ENCODE measurements at places on chromosomes 13 and 19. TPM values are rescaled to one million over a fixed set of nuclear protein-coding genes. Genes with fewer than 3 reads are reported as not detected.
A peak's percentile ranks its signal among the peaks of the same experiment; 100 is the strongest.

GRCh38 chr19:10395436-10395835 lies 7.9 kb downstream of the CDC37 start:
- peaks cover 6% of the 10 kb centered on the region for H3K4me1 ChIP-seq
- H3K27ac ChIP-seq: no peak overlapping the region
- H3K27me3 ChIP-seq: no peaks in the 10 kb centered on the region
- H3K4me3 ChIP-seq: no peak overlapping the region
- DNase-seq: no peak

DNA sequence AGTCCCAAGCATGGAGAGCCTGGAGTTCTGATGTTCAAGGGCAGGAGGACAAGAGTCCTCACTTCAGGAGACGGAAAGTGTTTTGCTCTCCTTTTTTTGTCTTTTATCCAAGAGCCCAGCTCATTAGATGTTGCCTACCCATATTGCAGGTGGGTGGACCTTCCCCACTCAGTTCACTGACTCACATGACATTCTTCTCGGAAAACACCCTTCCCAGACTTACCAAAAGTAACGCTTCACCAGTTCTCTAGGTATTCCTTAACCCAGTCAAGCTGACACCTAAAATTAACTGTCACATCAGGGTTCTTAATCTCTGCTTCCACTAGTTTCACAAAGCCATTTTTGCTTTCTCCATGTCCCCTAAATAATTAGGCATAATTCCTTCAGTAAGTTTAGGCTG lies 2215.4 kb upstream of the PCDH20 start:
- H3K27ac ChIP-seq: no peak overlapping the region
- no peak for DNase-seq
- no peak overlapping the region for H3K4me3 ChIP-seq

DNA sequence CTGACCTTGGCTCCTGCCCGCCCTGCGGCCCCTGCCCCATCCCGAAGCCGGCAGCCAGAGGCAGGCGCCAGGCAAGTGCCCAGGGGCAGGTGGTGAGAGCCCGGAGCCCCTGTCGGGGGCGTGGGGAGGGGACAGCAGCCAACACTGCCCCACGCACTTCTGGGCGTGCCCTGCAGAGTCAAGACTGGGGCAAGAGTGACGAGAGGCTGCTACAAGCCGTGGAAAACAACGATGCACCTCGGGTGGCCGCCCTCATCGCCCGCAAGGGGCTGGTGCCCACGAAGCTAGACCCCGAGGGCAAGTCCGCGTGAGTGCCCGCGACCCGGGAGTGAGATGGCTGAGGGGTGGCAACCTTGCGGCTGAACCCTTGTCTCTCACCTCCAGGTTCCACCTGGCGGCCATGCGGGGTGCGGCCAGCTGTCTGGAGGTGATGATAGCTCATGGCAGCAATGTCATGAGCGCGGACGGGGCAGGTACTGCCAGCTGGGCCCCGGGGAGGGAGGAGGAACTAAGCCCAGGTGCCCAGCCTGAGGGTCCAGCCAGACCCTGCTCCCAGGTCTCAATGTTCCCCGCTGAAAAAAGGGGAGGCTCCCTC lies 17.3 kb downstream of the ANKRD24 start:
- no peaks in the 10 kb centered on the region for H3K36me3 ChIP-seq
- no peak overlapping the region for H3K27ac ChIP-seq
- peaks cover 5% of the 10 kb centered on the region for H3K4me1 ChIP-seq
- no peaks in the 10 kb centered on the region for H3K27me3 ChIP-seq

ZNF155 gene
- total RNA-seq: 0.99 TPM

GRCh38 chr13:39612023-39612637 lies 9.1 kb upstream of the LHFPL6 start:
- no peaks in the 10 kb centered on the region for H3K36me3 ChIP-seq
- H3K4me3 ChIP-seq: no peak overlapping the region
- H3K27me3 ChIP-seq: no peaks in the 10 kb centered on the region
- DNase-seq: peak; percentile 76
- H3K27ac ChIP-seq: no peak overlapping the region
- no peaks in the 10 kb centered on the region for H3K4me1 ChIP-seq

- no peaks in the 10 kb centered on the region for H3K36me3 ChIP-seq
- DNase-seq: no peak
- H3K27ac ChIP-seq: no peak overlapping the region
- no peaks in the 10 kb centered on the region for H3K27me3 ChIP-seq
- no peaks in the 10 kb centered on the region for H3K4me1 ChIP-seq
Observed at GRCh38 chr13:29958476-29958875, 108.1 kb upstream of the UBL3 start.

- H3K4me3 ChIP-seq: no peak overlapping the region
- H3K27me3 ChIP-seq: no peaks in the 10 kb centered on the region
- H3K36me3 ChIP-seq: no peaks in the 10 kb centered on the region
Observed at GRCh38 chr13:29752175-29752574, 98.2 kb downstream of the UBL3 start.

GRCh38 chr13:105709181-105709580 lies 826.3 kb downstream of the EFNB2 start:
- no peak overlapping the region for H3K27ac ChIP-seq
- H3K27me3 ChIP-seq: no peaks in the 10 kb centered on the region
- DNase-seq: no peak
- no peaks in the 10 kb centered on the region for H3K4me1 ChIP-seq
- no peak overlapping the region for H3K4me3 ChIP-seq

GRCh38 chr13:112575675-112576074 lies 12.3 kb downstream of the TUBGCP3 start:
- H3K27me3 ChIP-seq: no peaks in the 10 kb centered on the region
- H3K36me3 ChIP-seq: no peaks in the 10 kb centered on the region
- DNase-seq: peak; percentile 17
- peaks cover 38% of the 10 kb centered on the region for H3K4me1 ChIP-seq
- no peak overlapping the region for H3K4me3 ChIP-seq
- peak overlapping the region; percentile 51 for H3K27ac ChIP-seq

GRCh38 chr13:113669231-113669754 lies 2.3 kb downstream of the GRK1 start:
- no peak overlapping the region for H3K27ac ChIP-seq
- DNase-seq: peak; percentile 6
- H3K27me3 ChIP-seq: no peaks in the 10 kb centered on the region
- H3K4me1 ChIP-seq: peaks cover 8% of the 10 kb centered on the region
- H3K4me3 ChIP-seq: no peak overlapping the region

- H3K27ac ChIP-seq: no peak overlapping the region
- peaks cover 39% of the 10 kb centered on the region for H3K36me3 ChIP-seq
- no peak for DNase-seq
- peaks cover 35% of the 10 kb centered on the region for H3K4me1 ChIP-seq
Observed at GRCh38 chr19:55660404-55660803, 5.6 kb downstream of the U2AF2 start.

CBLC gene
- 23.6 TPM for total RNA-seq

NXNL1 gene
- total RNA-seq: not detected

DNA sequence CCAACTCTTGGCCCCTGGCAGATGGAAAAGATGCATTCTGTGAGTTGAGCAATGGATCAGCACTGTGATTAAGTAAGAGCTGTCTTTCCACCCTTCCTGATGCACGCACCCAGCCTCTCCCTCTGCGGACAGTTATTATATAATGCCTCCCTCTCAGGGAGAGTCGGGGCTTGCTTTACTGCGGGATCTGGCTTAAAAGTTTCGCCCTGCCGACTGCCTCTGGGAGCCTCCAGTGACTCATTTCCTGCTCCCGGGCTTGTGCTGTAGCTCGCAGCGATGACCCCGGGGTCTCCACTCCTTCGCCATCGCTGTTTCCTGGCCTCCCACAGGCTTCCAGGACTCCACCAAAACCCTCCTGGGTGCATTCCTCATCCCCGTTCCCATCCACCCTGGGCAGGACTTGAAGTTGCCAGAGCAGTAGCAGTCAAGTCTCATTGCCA lies 107.4 kb upstream of the SLC7A1 start:
- DNase-seq: no peak
- no peaks in the 10 kb centered on the region for H3K36me3 ChIP-seq

DNA sequence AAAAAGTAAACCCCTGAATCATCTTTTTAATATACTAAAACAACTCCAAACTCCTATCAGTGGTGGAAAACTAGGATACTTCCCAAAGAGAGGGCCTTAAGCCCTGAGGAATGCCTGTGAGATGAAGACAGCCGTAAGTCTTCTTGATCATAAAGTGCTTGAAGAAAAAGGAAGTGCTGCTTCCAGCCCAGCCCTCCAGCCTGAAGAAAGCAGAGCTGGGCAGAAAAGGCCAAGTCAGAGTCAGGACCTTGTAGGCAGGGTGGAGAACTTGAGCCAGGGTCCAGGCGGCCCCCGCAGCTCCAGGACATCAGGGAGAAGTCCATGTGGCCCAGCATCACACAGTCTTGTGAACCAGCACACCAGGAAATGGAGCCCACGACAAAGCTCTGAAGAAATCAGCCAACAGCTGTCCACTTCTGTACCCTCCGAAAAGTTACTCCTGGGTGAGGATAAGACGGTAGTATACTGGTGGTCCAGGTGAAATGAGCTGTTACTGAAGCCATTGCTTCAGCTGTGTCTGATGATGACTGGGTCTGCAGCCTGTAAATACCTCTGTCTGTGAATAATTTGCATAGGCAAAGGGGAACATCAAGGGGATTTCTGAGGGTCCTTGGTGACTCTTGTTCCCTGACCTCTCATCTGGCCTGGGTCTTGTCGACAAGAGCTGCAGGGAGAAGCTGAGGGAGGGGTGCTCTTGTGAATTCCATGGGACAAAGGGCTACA lies 18.7 kb upstream of the CRYL1 start:
- no peak overlapping the region for H3K4me3 ChIP-seq
- H3K27ac ChIP-seq: no peak overlapping the region
- H3K36me3 ChIP-seq: no peaks in the 10 kb centered on the region
- H3K4me1 ChIP-seq: no peaks in the 10 kb centered on the region

GRCh38 chr13:46964789-46965527 lies 68.1 kb upstream of the HTR2A start:
- DNase-seq: no peak
- H3K27me3 ChIP-seq: no peaks in the 10 kb centered on the region
- H3K27ac ChIP-seq: no peak overlapping the region

GRCh38 chr19:570937-571565 lies 1.3 kb upstream of the BSG start:
- no peak overlapping the region for H3K4me3 ChIP-seq
- peak; percentile 48 for DNase-seq
- no peaks in the 10 kb centered on the region for H3K27me3 ChIP-seq
- no peaks in the 10 kb centered on the region for H3K36me3 ChIP-seq
- peak overlapping the region; percentile 94 for H3K27ac ChIP-seq

DNA sequence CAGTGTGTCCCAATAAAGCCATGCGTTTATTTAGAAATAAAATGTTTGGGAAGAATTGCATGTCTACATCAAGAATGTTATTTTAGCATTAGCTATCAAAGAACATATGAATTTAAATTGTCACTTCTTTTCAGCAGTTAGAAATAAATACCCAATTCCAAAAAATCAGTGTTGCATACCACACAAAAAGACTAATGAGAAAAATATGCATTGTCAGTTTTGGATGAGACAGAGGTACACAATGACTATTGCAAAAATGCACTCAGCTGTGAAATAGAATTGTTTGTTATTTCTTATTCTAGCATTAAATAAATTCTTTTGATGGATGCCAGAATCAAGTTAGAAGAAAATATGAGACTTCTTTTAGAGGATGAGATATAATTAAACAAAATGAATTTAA lies 833.9 kb downstream of the SLITRK1 start:
- H3K27me3 ChIP-seq: no peaks in the 10 kb centered on the region
- H3K36me3 ChIP-seq: no peaks in the 10 kb centered on the region
- no peak overlapping the region for H3K27ac ChIP-seq
- DNase-seq: no peak
- H3K4me1 ChIP-seq: no peaks in the 10 kb centered on the region

DNA sequence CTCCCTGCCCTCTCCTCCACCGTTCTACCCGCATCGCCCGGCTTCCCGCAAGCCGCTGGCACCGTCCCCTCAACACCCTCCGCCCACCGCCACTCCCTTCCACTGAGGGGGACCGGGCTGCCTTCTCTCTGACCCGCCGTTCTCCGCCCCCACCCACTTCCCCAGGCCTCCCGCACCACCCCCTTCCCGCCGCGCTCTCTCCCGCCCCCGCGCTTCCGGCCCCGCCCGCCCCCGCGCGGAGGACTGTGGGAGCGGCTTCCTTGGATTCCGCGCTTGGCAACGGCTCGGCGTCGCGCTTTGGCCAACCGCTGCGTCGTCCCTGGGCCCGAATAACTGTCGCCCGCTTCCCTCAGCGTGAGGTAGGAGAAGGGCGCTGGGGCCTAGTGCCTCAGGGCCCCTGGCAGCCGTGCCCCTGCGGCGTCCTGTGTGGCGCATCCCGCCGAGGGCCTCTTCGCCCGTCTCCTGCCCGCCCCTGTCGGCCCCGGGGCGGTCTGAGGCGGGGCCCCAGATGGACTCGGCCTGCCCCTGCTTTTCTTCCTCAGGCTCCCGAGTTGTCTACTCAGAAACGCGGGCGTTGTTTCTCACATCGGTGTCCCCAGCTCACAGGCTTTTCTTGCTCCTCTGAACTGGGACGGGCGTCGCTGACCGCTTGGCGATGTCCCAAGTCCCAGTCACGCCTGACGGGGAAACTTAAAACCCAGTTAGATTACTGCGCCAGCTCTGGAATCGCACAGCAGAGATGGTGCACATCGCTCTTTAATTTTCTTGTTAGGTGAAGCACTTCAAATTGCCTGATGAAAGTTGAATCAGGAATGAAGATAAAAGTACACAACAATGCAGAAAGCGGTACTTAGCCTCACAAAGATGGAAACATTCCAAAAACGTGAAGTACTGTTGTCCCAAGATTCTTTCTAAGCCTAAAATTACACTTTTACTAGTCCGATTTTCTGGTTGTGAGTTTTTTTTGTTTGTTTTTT lies at the start of gene IFT88:
TSS of gene IFT88 (plus strand) at position 260 of the 977 bp plus-strand sequence. CDS start 7,229 bp downstream, outside the sequence.
- H3K4me1 ChIP-seq: peaks cover 7% of the 10 kb centered on the region
- DNase-seq: peak; percentile 87

KIR2DL4 gene
- total RNA-seq: not detected
